GM12865 (cell line): ENCODE measurements at places on chromosomes 5 and 9.

DNA sequence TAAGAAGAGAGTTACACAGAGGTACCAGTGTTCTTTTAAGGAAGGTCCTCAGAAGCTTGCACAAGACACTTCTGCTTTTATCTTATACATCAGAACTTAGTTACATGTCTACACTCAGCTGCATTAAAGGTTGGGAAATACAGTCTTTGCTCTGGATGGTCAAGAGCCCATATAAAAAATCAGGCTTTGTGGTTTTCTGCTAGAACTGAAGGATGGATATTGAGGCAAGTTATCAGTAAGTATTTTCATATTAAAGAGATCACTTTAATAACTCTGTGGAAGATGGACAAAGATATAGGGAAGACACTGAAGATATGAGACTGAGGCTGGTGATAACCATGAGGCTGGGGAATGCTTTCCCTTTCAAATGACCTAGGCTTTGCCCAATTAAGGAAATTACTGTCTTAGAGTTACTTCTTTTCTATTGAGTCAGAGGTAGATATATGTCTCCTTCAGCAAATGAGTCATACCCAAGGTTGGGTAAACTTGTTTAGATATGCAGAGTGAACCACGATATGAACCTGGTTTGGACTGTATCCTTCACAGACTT, 87.0 kb upstream of the TNC start:
- DNase-seq: peak; percentile 51

DNA sequence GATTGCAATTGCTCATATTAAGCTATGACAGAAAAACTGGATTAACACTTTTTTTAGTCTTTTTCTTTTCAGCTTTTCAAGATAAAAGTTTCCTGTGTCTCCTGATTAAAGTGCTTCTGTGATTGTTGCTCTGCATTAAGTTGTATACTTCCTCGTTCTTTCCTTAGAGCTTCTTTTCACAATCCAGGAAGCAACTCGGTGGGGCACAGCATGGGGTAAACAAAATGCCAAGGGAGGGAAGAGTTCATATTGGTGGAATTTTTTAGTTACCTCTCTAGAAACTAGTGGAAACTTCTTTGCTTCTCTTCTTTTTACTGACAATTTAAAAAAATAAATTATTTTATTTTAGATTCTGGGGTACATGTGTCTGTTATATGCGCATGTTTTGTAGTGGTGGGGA, 37.8 kb upstream of the ARRDC3 start:
- DNase-seq: no peak

- DNase-seq: no peak
Measured at GRCh38 chr5:3355126-3355525, 240.5 kb upstream of the IRX1 start.

GRCh38 chr9:117083559-117083958, 331.3 kb downstream of the ASTN2 start:
- no peak for DNase-seq

DNA sequence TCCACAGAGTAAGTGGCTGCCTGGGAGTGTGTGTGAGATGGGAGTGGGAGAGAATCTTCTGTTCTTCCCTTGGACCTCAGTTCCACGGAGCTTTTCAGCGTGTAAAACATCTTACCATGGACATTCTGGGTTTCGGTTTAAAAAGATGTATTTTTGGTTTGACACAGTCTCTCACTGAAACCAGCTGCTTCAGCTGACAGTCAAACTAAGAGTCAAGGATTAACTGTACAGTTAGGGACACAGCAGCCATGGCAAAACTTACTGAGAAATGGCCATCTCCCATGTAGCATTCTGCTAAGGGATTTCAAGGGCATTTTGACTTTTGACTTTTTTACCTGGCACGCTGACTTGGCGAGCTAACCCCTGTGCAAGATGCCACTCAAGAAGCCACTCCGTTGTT, 93.8 kb upstream of the IL12B start:
- DNase-seq: peak; percentile 23

- no peak for DNase-seq
Measured at GRCh38 chr9:132745756-132746709, 75.8 kb downstream of the GTF3C4 start.

DNA sequence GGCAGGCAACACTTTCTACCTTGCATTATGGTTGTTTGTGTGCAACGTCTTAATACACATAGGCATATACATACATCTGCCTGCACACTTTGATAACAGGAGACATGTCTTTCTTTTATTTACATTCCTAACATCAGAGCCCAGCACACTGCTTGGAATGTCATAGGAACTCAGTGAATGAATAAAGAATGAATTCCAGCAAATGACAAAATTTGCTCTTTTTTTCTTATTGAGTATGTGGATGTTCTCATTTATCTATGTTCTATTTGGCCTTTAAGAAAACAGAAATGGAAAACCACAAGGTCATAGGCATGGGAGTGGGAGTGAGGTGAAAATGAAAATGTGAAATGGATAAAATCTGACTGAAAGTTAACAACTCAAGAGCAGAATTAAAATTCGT, 36.3 kb upstream of the PALM2AKAP2 start:
- no peak for DNase-seq

DNA sequence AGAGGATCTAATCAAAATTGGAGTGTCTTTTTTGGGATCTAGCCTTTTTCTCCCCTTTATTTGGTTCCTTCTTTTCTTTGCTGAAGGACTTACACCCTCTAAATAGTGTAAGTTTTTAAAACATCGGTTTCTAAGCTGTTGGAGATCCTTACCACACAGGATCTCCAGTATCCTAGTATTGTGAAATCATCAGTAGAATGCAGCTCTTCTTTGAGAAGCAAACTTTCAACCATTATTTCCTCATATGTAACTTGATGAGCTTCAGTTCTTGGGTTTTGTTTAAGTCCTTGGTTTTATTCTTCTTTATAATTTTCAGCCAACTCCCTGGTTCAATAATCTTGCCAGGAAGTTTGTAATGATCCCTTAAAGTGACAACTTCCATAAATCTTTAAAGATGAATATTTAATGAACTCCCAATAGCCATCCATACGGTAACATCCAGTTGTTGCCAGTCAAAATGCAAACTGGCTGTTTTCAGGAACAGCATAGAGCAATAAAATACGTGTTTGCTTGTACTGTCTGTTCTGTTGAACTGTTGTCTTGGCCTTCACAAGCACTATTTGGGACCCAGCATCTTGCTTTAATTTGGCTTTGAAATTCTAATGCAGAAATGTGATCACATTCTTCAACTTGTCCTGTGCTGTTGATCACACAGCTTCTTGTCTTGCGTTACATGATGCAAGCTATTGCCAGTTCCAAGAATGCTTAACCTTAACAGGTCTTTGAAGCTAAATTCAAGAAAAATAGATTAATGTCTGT, 34.8 kb upstream of the TTC23L start:
- no peak for DNase-seq

DNA sequence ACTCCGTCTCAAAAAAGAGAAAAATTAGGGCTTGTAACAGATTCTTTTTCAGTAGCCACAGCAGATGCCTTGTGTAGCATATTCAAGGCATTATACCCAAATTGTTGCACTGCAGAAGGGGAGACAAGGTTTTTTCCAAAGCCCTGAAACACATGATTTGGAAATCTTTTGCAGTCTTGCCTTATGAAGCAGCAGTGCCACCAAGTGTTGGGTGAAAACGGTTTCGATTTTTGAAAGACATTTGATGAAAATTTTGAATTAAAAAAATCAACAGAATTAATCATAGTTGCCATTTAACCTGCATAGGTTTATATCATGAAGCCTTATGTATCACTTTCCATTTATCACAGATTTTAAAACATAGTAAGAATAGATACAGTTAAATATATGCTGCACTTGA, 479.5 kb downstream of the TAF11L14 start:
- DNase-seq: no peak

GRCh38 chr9:111036946-111037345, 1.3 kb downstream of the LPAR1 start:
- DNase-seq: no peak

DNA sequence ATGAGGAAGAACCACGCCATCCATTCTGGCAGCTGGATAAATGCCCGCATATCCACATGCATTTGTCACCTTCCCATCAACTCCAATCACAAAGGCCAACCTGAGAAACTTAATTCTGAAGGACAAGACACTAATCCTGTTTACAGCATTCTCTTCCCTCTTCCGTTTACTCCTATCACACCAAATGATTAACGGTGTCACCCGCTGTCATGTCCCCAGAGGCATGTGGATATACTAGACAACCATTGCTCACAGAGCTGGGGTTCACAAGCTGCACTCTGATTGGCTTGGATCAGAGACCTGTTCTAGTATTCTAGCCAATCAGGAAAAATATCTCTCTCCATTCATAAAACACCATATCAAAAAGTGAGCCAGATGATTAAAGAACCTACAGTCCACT, 3.6 kb downstream of the MACROH2A1 start:
- no peak for DNase-seq

DNA sequence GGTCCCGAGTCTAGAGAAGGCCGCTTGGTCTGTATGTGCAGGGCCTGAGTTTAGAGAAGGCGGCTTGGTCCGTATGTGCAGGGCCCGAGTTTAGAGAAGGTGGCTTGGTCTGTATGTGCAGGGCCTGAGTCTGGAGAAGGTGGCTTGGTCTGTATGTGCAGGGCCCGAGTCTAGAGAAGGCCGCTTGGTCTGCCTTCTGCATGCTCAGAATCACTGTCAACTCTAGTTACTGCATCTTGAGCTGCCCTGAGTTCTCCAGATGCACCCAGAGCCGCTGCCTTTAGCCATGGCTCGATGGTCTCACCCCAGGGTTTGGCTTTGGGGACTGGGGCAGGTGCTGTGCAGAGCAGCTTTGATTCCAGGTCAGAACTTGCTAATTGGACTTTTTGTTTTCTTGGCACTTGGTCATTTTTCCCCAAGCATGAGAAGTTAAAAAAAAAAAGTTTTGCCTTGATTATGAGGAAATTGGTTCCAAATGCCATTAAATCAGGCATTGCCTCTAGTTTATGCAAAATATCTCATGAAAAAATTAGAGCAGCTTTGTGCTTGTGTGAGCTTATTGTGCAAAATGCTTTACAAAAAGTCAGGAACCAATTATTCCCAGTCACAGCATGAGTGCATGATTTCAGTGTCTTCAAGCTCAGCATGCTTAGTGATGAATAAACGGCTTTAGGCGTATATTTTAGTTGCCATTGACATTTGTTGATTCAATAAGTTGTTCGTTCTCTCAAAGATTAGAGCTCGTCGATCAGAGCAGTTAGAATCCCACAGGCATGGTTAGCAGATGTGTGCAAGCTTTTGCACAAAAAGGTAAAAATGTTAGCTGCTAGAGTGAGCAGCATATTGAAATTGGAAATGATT, 25.4 kb upstream of the EXOC3 start:
- no peak for DNase-seq

DNA sequence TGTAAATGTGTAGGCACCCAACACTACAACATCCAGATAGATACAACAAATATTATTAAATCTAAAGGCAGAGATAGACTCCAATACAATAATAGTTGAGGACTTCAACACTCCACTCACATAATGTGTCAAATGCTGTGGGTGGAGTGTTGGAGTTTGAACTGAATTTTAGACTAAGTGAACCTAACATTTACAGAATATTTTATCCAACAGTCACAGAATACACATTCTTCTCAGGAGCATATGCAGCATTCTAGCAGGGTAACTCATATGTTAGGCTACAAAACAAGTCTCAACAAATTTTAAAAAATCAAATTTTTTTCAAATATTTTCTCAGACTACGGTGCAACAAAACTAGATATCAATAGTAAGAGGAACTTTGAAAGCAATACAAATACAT, 648.7 kb upstream of the CDH18 start:
- no peak for DNase-seq

DNA sequence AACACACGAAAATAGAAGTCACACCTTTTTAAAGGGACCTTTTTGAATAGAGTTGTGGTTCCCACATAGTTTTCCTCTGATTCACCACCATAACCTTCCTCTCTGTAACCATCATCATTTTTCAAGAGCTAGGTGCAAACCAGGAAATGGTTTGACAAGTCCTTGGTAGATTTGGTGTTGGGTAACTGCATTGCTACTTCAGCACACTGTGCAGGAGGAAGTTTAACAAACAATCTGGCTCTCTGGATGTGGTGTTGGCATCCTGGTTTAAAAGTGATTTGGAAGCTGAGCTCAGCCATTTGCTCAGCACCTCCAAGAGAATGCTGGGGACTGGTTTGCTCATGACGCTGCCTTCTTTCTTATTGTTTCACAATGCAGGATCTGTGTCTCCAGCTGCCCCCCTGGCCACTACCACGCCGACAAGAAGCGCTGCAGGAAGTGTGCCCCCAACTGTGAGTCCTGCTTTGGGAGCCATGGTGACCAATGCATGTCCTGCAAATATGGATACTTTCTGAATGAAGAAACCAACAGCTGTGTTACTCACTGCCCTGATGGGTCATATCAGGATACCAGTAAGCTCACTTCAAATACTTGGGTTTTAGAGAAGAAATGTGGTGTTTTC, 213.1 kb downstream of the RFK start:
- peak; percentile 7 for DNase-seq

GRCh38 chr5:33438996-33439395, 1.8 kb upstream of the TARS1 start:
- DNase-seq: peak; percentile 7

- DNase-seq: no peak
Measured at GRCh38 chr9:22114956-22115355, 105.9 kb upstream of the CDKN2B start.

- DNase-seq: no peak
Measured at GRCh38 chr9:16172796-16173195, 620.0 kb downstream of the CCDC171 start.

DNA sequence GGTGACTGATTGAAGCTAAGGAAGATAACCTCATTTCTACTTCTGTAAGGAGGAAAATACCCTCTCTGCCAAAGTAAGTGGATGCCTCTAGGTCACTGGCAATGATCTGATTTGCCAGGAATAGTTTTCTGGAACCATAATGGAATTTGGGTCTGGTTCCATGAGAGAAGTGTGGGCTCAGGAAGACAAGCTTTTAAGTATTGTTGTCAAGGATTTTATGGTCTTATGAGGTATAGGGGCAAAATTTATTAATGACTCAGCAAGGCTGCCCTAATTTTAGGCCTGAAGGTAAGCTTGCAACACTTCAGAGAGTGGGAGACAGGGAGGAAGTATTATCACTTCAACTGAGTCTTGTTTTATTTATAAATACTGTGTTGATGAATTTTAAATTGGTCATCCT, 322.6 kb upstream of the ACTBL2 start:
- DNase-seq: no peak
